Endothelial cell of umbilical vein (primary cell): ENCODE measurements at places on chromosomes 4 and X. TPM values are rescaled to one million over a fixed set of nuclear protein-coding genes. Genes with fewer than 3 reads are reported as not detected.

DNA sequence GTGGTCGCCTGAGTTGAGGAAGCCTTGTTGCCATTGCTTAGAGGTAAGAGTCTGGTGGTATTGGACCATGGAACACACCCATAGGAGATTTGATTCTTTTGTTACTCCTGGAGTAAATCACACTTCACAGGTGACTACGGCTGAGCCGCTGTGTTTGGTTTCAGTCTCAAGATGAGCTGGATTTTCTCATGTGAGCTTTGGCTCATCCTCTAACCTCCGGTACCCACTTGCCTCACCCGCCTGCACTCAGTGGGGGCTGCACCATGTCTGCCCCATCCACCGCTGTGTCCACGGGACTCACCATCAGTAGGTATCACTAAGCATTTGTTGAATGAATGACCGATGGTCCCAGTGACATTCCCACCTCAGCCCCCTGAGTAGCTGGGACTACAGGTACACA lies 52.7 kb downstream of the HTT-AS start:
- no peak for DNase-seq

- DNase-seq = no peak
These were observed 1.0 kb downstream of the UBL4A start for GRCh38 chrX:154485150-154486051.

DNA sequence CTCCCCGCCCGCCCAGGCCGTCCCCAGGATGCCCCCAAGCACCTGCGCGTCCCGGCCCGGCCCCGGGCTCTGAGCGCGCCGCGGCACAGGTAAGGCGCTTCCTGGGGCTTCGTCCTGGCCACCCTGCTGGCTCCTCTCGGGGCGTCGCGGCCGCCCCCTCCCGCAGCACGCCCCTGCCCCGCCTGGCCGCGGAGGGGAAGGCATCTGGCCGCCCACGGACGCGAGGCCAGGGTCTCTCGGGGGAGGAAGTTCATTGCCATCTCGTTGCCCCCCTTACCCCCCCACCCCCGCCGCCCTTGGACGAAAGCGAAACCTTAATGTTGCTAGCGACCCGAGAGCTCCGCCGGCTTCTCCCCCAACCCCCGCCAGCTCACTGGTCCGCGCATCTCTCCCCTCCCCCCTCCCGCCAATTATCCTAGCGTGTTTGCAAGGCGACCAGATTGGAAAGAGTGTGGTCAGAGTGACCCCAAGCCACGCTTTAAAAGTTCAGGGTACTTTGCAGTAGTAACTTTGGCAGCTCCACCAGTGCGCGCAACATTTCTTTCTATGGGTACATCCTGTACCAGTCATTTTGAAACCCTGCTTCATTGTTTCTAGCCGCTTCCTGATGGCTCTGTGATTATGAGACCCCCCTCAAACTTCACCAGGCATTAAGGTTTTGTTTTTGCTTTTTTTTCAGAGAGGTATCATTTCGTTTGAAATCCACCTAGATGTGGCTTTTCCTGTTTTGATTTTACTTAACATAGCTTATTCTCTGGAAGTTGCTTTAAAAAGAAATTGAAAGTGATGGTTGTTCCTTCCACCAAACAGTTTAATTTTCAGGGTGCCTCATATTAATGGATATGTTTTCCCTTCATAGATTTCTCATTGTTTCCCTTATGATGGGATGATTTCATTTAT lies 626 bp downstream of the TBC1D1 start:
- DNase-seq = peak; percentile 17

GRCh38 chr4:173745765-173746164 lies 215.7 kb upstream of the HAND2 start:
- DNase-seq = no peak

GRCh38 chr4:99507762-99508161 lies 3.1 kb upstream of the C4orf17 start:
- no peak for DNase-seq

Gene NUDT11
- total RNA-seq = 3.7 and 3.9 TPM in 2 replicates

Gene SHOX
- not detected in 2 replicates for total RNA-seq
